ENCODE measurements at places on chromosomes 2 and 18.

DNA sequence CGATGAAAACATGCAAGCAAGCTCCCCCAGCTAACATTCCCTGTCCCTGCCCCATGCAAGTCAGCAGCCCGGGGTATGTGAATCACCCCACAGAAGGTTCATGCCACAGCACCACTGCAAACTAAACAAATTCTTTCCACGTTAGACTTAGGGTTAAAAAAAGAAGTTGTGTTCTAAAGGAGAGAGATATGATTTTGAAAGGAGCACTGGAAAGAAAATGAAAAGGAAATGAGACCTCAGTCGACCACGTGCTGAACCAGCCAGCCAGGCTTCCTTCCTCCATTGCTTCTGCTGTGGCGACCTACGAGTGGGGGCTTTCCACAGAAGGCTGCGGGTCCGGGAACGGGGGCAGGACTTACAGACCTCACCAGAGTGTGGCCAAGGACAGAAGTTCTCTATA is 52.0 kb downstream of the ARL4C start:
- peak; percentile 81 for DNase-seq

DNA sequence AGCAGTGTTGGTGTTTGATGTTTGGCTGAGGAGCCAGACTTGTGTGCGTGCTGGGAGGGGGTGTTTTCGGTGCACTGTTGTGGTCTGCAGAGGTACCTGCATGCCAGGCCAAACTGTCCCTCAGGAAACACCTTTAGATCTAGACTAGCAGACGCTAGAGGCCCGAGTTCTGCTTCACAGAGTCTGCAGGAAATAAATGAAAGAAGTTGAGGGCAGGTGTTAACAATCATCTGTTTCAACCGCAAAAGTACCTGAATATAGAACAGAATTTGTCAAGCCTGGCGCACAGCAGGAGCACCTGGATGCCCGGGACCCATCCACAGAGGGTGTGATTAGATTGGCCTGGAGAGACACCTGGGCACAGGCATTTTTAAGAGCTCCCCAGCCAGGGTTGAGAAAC is 40.5 kb upstream of the REL start:
- no peak for DNase-seq

- DNase-seq, result no peak
Measured at GRCh38 chr2:41127351-41127750, 675.5 kb upstream of the SLC8A1 start.

GRCh38 chr2:173831312-173832229 is 133.6 kb downstream of the SP3 start:
- peak; percentile 71 for DNase-seq

DNA sequence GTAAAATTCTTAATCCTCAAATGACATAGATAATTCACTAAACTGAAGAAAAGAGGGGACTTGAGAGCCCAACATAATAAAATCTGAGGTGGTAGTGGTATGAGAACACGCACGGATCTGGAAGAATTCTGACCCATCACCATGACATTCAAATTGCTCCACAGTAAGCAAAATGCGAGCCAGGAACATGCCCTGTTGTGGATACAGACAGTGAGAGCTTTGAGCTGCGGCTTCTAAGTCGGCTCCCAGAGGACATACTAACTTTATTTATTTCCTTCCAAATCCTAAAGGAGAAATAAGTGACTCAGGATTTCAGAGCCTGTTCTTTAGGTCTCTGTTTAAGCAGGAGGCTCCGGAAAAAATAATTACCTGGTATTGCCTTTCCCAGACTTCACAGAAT is 143.4 kb upstream of the SMAD7 start:
- DNase-seq, result peak; percentile 66

DNA sequence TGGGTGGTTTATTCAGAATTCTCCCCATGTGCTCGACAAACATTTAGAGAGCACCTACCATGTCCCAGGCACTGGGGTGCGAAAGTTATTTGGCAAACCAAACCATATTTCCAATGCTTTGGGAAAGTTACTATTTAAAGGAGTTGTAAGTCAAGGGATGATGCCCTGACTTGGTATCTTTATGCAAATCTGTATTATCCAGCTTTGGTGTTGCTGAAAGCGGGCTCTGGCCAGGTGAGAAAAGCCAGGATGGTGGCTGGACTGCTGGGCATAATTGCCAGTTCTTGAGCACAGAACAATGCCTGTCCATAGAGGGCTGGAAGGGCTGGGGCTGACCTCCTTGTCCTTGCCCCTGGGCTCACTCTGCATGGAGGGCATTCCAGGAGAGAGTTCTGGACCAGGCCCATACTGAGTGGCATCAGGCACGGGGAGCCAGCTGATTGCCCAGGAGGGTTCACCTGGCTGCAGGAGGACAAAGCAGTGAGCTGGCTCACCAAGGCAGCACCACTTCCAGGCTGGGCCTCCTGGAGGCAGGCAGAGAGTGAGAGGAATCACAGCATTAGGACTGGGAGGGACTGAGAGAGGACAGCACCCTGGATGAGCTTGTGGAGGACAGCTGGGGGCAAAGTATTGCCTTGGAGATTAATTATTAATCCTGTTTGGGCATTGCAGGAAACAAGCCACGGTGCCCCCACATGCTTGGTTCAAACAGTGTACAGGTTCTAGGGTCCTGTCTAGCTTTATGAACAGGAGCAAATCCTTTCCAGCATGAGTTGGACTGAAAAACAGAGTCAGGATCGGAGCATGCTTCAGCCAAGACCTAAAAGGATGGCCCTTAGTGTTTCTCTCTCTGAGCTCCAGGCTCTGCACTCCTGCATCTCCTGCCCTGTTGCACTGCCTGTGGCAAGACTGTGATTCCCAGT is 7.1 kb downstream of the KHK start:
- no peak for DNase-seq

- DNase-seq, result no peak
Measured at GRCh38 chr2:74571058-74571457, 16.5 kb downstream of the DOK1 start.

DNA sequence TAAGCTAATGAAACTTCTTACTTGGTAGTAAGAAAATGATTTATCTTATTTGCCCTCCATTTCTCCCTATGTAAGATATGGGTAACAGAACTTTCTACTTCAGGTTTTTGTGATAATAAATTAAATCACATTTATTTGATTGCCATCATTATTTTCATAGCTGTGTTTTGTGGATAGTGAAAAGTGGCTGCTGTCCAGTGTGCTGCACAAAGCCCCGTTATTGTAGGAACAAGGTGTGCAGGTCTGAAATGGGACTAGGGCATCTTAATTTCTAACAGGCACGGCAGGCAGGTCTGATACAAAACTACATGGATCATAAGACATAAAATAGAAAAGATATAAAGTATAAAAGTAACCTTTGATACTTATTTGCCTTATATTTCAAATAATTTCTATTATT is 51.6 kb upstream of the THSD7B start:
- DNase-seq, result no peak

GRCh38 chr2:238151628-238152235 is 7.0 kb upstream of the ERFE start:
- no peak for DNase-seq

- DNase-seq, result no peak
Measured at GRCh38 chr2:71826299-71826698, 321.4 kb downstream of the CYP26B1 start.

DNA sequence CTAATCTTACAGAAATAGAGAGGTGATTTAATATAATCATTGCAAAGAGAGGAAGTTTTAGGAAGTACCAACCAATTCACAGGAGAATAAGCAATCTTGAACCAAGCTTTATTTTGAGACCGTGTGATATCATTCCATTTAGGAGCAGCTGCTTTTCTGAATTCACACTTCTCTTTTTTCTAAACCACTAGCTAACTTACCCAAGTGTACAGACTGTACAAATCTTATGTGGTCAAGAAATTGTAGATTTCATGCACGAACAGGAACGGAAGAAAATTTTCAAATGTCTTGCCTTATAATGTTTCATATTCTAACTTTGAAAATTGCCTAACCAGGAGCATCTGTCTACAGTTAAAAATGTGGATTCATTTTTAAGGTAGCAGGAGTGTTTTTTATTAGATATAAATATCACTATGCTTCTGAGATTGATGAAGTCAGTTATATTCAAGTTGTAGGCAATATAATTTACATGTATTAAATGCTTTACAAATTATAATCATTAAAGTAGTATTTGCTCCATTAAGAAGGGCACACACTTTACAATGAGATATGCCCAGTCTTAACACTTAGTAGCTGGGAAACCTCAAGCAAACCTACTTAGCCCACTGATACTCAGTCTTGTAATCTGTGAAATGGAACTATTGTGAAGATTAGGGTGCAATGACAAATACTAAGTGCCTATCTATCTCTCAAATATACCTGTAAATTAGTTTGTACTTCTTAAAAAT is 302.2 kb upstream of the STON1 start:
- no peak for DNase-seq

DNA sequence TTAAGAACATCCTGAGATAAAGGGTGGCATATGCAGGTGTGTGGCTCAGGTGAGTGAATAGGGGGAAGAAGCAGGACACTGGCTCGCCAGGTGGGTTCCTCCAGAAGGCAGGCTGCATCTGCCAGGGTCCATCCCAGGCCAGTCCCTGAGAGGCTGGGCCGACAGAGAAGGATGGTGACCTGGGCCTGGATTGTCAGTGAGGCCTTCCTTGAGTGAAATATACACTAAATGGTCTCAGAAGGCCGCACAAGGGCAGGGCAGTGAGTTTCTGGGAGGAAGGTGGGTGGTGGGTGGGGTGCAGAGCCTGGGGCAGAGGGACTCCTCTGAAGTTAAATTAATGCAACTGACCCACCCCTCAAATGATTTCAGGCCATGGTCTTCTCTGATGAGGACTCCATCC is 182.1 kb downstream of the ANKRD30B start:
- no peak for DNase-seq

GRCh38 chr2:101173707-101174295 is 22.6 kb upstream of the TBC1D8 start:
- no peak for DNase-seq

- DNase-seq, result no peak
Measured at GRCh38 chr2:24568551-24568950, 77.5 kb downstream of the NCOA1 start.

- no peak for DNase-seq
Measured at GRCh38 chr2:133936601-133937000, 317.3 kb upstream of the MGAT5 start.

GRCh38 chr2:44167311-44167907 is 1.3 kb upstream of the PPM1B start:
- no peak for DNase-seq

DNA sequence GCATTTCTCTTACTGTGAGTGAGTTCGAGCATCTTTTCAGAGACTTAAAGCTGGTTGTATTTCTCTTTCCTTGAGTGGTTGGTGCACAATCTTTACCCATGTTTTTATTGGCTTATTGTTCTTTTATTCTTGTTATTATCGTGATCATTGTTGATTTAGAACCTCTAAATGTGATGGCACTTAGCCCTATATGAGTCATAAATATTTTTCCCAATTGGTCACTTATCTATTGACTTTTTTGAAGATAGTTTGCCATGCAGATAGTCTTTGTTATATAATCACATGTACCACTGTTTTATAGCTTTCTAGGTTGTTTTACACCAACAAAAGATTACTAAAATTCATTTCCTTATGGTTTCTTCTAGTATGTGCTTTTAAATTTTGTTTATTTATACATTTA is 141.6 kb upstream of the MSH6 start:
- DNase-seq, result no peak

DNA sequence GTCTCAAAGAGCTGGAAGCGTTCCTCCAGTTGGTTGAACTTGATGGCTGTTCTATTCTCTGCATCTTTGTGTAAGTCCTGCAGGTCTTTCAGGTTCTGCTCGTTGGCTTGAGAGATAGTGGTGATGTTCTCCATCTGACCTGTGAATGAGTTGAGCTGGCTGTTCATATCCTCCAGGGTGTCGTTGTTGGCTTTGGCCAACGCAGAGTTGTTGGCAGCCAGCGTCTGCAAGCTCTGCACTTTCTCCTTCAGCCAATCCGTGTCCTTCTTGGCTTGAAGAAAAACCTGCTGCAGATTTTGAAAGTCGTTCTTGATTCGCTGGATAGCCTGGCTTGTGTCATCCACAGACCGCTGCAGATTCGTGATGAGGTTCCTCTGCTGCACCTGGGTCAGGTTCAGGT is 78.8 kb upstream of the THOC1 start:
- no peak for DNase-seq

- DNase-seq, result no peak
Measured at GRCh38 chr2:25373269-25373981, 31.7 kb upstream of the DNMT3A start.

- peak; percentile 57 for DNase-seq
Measured at GRCh38 chr2:29627279-29627711, 294.1 kb downstream of the ALK start.

DNA sequence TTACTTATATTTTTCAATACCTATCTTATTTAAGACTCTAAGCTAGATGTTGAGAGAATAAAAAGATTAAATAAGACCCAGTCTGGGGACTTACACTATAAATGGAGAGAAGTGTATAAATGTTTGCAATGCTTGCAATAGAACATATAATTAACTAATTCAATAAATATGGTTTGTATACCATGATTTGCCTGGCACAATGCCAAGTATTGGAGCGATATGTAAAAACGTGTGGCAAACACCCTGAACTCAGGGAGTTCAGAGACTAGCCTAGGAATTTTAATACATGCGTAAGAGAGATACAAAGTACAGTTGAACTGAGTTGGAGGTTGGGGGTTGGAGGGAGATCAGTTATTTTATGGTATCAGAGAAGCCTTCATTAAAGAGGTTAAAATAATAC is 251.8 kb upstream of the DDX18 start:
- DNase-seq, result no peak

GRCh38 chr2:28083476-28083875 is 192.9 kb downstream of the BABAM2 start:
- no peak for DNase-seq

GRCh38 chr2:178863130-178863855 is 56.1 kb upstream of the TTN start:
- DNase-seq, result no peak

DNA sequence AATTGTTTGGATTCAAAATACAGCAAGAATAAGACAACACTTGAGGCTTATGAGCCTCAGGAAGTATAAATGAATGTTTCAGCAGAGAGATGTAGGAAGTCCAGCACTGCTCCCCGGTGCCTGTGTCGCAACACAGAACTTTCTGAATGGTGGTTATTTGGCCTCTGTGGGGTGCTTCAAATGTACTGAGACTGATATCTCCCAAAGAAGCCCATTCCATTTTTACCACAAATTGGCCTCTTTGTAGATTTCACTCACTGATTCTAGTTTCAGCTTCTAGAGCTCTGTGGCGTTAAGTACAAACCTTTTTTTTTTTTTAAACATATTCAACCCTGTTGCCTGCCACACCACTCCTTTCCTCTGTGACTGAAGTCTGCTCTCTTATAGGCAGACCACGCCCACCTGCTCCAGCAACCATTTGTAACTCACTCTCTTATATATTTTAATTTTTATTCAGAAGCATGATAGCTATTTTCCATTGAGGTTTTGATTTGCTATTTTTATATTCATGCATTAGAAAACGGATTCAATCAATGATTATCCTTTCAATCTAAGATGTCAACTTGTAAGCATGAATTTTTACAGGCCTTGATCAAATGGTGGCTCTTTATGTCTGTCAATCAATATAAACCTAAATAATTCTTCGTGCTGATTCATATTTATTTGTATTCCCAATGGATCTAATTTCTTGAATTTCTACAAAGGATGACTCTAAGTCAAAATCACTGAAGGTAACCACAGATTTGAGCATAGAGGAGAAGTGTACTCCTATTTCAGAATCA is 277.1 kb upstream of the CCDC68 start:
- DNase-seq, result peak; percentile 65

- DNase-seq, result no peak
Measured at GRCh38 chr2:10530607-10531239, 82.6 kb upstream of the ODC1 start.
